ENCODE measurements at places on chromosomes 1 and 21.
A peak's percentile ranks its signal among the peaks of the same experiment; 100 is the strongest.

- DNase-seq, result no peak
These were observed 2.9 kb downstream of the ZNF672 start for GRCh38 chr1:248840946-248841345.

DNA sequence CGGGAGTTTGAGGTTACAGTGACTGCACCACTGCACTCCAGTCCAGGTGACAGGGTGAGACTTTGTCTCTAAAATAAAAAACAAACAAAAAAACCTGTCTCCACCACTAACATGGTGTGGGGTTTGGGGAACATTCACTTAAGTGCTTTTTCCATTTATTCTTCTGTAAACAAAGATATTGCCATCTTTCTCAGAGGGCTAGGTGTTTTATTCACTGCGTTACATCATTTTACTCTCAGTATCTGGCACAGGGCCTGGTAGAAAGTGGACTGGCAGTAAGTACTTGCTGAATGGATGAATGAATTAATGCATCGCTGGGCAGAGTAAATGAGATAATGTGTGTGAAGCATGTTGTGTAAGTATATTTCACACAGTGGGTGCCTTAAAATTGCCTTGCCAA lies 20.1 kb downstream of the KIAA0040 start:
- no peak for DNase-seq

GRCh38 chr1:18946550-18947381 lies 9.7 kb downstream of the IFFO2 start:
- no peak for DNase-seq

DNA sequence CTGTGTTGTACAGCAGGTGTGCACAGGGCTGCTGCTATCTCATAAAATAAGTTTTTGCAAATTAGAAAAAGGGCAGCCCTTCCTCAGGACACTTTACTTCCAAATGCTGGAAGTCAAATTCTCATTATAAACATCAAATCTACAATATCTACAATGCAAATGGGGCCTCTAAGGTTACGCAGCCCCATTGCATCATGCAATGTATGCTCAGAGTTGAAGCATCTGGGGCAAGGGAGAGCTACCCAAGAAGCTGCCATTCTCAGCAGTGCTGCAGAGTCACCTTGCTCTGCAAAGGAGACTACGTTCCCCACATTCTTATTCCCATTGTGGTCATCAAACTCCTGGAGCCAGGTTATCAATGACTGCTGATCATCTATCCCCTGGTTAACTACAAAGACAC lies 208.9 kb upstream of the POGK start:
- DNase-seq, result no peak

- peak; percentile 80 for DNase-seq
These were observed at the start of gene S100A13 for GRCh38 chr1:153626904-153627714. Gene S100A13, minus strand, starts transcription at chr1:153627505. Its CDS starts 1,033 bp downstream, at chr1:153626472.

- no peak for DNase-seq
These were observed 47.1 kb downstream of the PHACTR4 start for GRCh38 chr1:28416509-28417194.

DNA sequence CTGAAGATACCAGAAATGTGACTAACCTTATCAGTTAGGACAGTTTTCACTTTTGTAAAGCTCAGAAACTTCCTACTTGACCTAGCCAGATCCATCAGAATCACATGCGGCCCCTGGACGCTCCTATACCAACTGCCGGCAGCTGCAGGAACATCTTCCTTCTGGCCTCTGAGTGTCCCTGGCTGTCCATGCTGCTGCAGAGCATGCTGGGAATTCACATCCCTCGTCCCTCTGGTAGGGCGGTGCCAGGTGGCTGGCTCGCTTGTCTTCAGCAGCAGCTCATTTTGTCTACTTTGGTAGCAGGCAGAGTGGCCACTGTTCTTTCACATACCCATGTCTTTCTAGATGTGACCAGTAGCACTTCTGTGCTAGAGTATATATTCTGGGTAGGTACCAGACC lies 34.4 kb downstream of the HHAT start:
- DNase-seq, result no peak

GRCh38 chr1:3430406-3430805 lies 24.1 kb upstream of the ARHGEF16 start:
- no peak for DNase-seq

GRCh38 chr1:63498106-63498505 lies 24.9 kb downstream of the ITGB3BP start:
- DNase-seq, result no peak

- DNase-seq, result no peak
These were observed 8.4 kb downstream of the PPP2R5A start for GRCh38 chr1:212293579-212293978.

DNA sequence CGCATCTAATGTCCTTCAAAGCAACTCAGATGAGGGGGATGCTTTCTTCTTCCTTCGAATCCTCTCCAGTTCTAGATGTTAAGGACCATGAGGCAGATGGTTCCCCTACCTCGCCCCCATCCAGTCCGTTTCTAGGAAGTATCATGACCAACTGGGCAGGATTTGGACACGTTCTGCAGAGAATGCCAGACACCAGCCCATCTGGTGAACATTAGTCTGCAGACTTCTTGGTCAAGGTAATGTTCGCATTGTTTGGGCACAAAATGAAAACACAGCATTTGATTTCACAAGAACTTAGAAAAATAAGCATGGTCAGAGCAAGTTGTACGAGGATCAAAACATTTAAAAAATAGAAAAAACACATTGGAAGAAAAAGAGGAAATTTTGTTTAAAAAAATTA lies 25.4 kb upstream of the ADARB1 start:
- no peak for DNase-seq

DNA sequence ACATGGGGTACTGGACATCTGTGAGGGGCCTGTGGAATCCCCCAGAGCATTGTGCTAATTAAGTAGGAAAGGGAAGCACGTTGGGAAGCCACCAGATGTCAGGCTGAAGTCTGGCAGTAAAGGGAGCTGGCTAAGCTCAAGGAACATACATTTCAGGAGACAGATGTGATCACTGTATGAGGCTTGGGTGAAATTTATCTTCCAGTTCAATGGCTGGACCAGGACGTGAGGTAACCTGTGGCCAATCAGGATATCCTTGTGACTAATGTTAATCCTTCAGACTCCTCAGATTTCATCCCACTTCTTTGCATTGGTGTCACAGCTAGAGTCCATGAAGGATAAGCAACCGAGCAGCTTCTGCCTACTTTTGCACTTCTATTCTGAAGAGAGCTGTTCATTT lies 110.2 kb upstream of the APP start:
- no peak for DNase-seq

DNA sequence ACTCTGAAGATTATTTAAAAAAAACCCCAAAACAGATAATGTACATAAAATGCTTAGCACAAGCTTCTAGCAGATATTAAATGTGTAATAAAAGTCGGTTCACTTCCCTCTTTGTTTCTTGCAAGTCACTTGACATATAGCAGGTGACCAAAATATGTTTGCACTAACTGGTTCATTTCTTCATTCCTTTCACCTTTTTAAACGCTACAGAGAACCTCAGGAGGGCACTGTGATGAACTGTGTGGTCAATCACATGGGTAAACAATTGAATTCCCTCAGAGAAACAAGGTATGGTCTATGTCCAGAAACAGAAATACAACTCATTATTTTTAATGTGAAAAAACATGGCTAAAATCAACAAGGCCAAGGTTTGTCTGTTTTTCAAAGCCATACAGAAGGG lies 51.3 kb upstream of the BCL10 start:
- no peak for DNase-seq

GRCh38 chr21:38355992-38356781 lies 99.4 kb downstream of the KCNJ15 start:
- DNase-seq, result peak; percentile 63

- DNase-seq, result no peak
These were observed 26.3 kb downstream of the RAB7B start for GRCh38 chr1:205976708-205977401.

DNA sequence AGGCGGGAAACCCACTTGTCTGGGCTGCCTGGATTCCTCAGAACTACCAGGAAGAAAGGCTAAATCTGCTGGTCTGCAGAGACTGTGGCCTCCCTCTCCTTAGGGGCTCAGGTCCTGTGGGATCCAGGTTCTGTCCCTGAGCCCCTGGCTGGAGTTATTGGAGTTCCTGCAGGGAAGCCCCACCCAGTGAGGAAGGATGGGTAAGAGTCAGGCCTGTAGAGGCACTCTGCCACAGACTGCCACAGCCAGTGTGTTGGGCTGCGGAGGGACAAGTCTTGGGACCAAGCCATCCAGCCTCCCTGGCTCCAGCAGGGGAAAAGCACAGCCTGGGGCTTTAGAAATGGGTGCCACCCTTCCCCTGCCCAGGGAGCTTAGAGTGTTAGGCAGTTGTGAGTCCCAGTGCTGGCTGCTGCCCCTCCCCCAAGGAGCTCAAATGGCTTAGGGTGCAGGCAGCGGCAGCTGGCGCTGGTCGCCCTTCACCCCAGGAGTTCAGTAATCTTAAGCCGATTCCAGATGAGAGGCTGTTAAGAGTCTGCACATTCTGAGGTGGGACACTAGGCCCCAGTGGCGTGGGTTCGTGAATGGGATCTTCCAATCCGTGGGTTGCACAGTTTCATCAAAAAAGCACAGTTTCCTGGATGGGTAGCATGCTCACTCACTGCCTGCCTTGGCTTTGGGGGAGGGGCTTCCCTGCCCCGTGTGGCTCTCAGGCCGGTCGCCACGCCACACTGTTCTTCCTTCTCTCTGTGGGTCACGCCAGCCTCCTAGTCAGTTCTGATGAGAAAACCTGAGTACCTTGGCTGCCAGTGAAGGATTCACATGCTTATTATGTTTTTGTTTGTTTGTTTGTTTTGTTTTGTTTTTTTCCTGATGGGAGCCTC lies 57.6 kb upstream of the FMO3 start:
- no peak for DNase-seq

DNA sequence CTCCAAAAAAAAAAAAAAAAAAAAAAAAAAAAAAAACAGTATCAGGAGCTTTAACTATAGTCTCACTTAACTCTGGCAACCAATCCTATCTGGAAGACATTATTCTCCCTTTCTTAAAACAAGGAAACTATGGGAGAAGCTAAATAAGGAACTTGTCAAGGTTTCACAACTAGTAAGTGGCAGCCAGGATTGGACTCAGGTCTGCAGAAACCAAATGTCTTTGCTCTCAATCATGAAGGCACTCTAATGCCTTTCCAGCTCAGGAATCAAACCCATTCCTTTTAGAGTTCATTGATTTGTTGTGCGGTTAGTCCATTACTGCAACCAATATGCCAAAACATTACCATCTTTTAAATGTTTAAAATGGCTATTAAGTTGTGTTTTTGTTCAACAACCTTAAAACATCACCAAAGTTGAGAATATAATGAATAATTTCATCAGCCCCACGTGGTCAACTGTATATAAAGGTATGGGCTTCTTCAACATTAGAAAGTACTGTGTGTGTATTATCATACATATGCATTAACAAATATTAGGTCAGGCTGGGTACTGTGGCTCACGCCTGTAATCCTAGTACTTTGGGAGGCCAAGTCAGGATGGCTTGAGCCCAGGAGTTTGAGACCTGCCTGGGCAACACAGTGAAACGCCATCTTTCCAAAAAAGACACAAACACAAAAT lies 1.5 kb downstream of the EPRS1 start:
- DNase-seq, result no peak

DNA sequence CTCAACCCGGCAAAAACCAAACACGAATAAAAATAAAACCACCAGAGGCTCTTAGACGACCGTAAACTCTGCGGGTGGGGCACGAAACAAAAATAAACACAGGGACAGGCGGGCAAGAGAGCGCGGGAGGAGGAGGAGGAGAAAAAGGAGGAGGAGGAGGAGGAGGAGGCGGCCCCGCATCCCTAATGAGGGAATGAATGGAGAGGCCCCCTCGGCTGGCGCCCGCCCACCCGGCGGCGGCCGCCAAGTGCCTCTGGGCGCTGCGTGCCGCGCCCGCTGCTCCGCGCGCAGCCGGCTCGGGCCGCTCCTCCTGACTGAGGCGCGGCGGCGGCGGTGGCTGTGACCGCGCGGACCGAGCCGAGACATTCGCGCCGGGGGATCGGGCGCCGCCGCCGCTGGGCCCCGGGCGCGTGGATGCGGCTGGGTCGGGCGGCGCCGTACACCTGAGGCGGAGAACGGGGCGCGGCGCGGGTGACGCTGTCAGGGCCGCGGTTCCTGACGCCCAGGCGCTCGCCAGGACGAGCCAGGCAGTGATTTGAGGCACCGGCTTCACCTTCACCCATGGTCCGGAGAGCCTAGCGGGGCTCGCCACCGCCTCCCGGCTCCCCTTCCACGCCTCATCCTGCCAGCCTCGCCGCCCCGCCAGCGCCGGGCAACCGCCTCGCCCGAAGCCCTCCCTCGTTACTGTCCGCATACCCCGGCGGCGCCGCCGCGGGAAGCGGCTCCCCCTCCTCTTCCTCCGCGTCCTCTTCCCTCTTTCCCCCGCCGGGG lies at the start of gene MARK1:
Gene MARK1 (plus strand): TSS at position 229 of the 771 bp plus-strand sequence. CDS start 687 bp downstream, outside the sequence.
- DNase-seq, result peak; percentile 55

DNA sequence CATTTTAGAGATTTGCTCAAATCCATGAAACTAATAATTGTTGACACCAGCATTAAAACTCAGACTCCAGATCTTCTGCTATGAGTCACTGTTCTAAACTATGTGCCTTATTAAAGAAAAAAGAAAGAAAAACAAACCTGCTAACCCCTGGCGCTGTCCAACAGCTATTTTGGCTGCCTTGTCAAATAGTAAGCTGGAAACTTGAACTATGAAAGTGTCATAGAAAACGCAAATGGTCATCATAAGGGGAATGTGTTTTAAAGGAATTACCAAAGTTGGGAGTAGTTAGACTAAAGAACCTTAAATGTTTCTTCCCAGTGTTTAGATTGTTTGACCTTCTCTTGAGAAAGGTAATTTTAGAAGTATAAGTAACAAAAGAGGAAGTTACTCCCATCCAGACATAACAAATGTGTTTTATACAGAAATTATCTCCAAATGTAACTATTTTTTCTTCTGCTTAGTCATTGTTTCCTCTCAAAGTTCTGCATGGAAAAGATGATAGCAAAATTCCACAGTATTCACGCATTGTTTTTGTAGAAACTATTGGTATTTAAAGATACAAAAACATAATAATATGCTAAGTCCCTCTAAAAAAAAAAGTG lies 272.4 kb downstream of the TPR start:
- DNase-seq, result no peak

DNA sequence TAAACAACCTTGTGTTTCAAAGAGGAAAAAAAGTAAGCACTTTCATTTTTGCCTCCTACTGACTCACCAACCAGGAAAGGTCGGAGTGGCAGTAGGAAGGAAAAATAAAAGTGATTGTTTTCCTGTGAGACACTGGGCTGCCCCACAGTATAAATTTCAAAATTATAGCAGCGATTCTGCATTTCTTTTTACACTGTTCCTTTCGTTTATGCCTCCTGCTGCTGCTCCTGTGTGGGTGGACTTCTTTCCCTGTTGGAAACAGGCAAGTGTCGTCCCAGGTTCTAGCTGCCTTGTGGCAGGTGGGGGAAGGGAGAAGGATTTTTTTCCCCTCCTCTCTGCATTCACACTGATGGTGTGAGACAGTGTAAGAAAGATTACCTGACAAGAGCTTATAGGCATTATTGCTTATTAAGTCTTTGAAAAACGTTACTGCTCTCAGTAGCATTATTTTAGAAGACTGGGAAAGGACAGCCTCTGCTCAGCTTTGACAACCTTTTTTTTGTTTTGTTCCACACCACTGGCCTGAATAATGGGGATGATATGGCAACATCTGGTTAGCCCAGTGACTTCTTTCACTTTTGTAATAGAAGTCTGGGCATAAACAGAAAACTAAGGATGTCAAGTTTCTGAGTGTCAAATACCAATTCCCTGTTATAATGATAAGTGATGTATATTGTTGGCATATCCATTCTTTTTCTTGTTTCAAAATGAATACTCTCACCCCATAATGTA lies 77.9 kb downstream of the NEK7 start:
- no peak for DNase-seq

GRCh38 chr1:225554216-225554812 lies 98.6 kb downstream of the ENAH start:
- DNase-seq, result no peak

GRCh38 chr1:174519844-174520243 lies 72.1 kb downstream of the GPR52 start:
- DNase-seq, result no peak
